ENCODE measurements at places on chromosomes 4 and X.
A peak's percentile ranks its signal among the peaks of the same experiment; 100 is the strongest.

GRCh38 chr4:78057135-78057599 lies at the start of gene FRAS1:
TSS of gene FRAS1 (plus strand) at chr4:78057323. CDS start at chr4:78058010, 687 bp downstream.
- peak; percentile 54 for DNase-seq

- peak; percentile 70 for DNase-seq
These were observed 78.3 kb downstream of the GASK1B start for GRCh38 chr4:158094413-158095134.

- DNase-seq: no peak
These were observed 19.7 kb upstream of the ACSL1 start for GRCh38 chr4:184845367-184846021.

GRCh38 chr4:114249976-114250375 lies 270.5 kb upstream of the ARSJ start:
- DNase-seq: no peak

DNA sequence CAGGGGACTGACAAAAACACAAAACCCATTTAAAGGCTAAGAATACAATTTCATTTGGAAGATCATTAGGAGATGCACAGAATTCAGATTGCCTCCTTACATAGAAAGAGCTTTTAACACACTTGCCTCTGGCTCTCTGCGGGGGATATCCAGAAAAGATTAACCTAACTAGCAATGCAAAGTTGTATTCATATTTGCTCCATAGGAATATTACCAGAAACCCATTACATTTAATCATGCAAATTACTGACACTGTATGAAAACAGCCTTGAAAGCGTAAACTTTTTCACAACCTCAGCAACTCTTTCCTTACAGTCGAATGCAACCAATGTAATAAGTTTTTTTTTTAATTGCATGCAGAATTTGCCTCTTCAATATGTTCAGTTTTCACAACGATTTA lies 1087.3 kb upstream of the PRKX start:
- DNase-seq: no peak

- DNase-seq: no peak
These were observed 47.7 kb downstream of the PHKA1 start for GRCh38 chrX:72666451-72666850.

GRCh38 chr4:47640911-47641310 lies 155.8 kb downstream of the ATP10D start:
- no peak for DNase-seq

- DNase-seq: no peak
These were observed 70.1 kb upstream of the HCCS start for GRCh38 chrX:11040996-11041395.

GRCh38 chr4:95758001-95758400 lies 81.9 kb upstream of the PDHA2 start:
- no peak for DNase-seq

DNA sequence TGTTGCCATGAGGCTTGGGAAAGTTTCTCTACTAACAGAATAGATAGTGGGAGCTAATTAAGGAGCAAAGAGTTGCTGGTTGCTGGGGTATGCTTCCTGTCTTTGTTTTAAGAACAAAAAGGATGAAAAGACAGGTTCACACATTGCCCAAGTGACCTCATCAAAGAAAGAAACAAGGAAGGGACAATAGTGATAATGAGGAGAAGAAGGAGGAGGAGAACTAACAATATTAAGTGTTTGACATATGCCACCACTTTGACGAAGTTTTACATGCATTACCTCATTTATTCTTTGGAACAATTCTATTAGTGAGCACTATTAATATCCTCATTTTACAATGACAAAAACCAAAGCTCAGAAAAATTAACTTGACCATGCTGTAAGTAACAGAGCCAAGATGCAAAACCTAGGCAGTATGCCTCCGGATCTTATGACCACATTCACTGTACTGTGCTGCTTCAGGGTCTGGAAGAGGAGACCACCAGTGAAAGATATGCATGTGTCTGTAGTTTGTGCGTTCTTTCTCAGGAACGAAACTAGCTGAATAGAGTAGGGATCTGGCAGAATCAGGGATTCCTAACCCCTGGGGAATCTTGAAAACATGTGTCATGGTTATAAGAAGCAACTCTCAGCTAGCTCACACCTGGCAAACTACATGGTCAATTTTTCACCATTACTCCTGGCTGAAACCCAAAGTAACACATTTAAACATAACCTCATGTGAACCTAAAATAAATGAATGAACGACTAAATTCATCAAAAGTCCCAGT lies 83.8 kb downstream of the MOSPD2 start:
- no peak for DNase-seq

- DNase-seq: no peak
These were observed 19.0 kb upstream of the GLUD2 start for GRCh38 chrX:121028419-121028818.

- DNase-seq: peak; percentile 33
These were observed at the start of gene GPC4 for GRCh38 chrX:133415276-133416105. TSS of gene GPC4 (minus strand) at chrX:133415489. CDS start at chrX:133414965, 524 bp downstream.

DNA sequence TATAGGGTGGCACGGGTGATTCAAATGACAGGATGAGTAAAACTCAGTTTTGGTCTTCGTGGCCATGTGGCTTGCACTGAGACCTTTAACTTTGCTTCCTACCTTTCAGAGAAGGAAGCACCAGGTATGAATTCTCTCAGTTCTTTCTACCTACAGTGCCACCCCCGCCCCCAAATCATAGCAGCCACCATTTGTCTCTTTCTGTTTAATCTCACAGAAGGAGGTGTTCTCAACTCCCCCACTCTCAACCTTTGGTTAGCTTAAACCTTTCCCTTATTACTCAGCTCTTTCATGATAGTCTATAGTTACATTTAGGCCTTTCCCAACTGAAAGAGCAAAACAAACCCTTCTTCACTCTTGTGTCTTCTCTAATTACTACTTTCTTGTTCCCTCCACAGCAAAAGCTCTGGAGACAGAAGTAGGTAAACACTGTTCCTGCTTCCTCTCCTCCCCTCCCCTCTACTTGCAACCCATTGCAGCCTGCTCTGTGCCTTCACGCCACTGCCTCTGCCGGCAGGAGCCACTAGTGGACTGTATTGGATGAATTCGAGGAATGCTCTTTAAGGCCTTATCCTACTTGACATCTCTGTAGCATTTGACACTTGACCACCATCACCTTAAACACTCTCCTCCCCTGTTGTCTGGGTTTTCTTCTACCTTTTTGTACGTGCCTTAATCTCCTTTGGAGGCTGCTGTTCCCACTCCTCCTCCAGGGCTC lies 123.7 kb downstream of the AFF1 start:
- DNase-seq: no peak

DNA sequence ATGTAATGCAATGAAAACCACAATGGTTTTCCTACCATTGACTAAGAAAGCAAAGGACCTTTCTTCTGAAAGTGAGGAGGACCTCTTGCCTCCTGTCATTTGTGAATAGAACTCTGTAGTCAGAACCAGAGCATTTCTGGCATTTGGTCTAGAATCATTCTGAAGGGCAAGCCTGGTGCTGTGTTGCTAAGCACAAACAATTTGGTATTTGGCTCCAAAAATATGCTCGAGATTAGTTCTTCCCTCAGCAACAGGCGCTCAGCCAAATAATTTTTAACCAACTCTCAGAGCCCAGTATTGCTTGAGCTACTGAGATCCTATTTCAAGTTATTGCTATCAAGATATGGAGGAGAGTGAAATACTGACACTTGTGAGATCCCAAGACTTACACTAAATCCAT lies 71.0 kb downstream of the SNCA start:
- DNase-seq: peak; percentile 2

DNA sequence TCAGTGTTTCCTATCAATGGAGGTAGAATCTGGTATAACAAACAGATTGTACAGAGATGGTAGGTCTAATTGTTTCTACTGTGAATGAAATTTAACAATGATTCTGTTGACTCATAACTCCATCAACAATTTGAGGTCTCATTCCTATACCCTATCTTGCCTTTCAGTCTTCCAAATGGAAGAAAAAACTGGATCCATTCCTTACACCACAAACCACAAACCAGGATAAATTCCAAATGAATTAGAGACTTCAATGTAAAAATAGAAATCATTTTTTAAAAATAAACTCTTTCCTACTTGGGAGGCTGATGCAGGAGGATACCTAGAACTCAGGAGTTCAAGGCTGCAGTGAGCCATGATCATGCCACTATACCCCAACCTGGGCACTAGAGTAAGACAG lies 114.4 kb upstream of the WDR44 start:
- no peak for DNase-seq

DNA sequence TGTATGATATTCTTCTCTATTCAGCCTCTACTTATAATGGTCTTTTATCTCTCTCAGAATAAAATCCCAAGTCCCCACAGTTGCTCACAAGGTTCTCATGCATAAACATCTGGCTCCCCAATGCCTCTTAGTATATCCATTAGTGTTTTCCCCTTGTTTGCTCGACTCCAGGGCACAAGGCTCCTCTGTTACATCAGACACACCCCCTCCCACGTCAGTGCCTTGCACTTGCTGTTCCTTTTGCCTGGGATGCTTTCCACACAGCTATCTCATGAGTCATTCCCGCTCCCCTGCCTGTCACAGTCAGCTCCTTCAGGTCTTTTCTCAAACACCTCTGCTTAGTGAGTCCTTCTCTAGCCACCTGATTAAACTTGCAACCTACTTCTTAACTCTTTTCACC lies 260.2 kb downstream of the IL1RAPL1 start:
- no peak for DNase-seq

- DNase-seq: peak; percentile 42
These were observed 37.0 kb downstream of the IRS4 start for GRCh38 chrX:108699368-108699767.

DNA sequence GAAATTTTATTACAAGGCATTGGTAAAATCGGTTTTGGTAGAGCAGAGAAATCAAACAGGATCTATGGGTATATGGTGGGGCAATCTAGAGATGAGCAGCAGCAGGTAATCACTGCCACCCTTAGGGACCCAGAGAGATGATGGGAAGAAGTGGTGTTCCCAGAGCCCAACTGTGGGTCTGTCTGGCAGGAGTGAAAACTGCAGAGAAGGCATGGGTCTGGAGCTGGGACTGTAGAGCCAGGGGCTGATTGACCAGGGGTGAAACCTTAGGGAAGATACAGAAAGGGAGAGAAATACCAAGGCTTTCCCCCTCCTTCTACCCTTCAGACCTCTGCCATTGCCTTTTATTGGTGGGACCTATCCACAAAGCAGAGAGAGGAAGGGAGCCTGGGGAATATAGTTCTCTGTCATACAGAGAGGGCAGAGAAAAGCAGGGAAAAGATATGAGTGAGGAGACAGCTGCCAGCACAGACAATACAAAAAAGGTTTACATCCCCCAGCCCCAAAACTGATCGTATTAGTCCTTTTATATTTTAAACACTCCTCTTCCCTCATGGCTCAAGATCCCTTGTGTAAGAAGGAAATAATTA lies 28.7 kb downstream of the PDLIM5 start:
- DNase-seq: no peak

DNA sequence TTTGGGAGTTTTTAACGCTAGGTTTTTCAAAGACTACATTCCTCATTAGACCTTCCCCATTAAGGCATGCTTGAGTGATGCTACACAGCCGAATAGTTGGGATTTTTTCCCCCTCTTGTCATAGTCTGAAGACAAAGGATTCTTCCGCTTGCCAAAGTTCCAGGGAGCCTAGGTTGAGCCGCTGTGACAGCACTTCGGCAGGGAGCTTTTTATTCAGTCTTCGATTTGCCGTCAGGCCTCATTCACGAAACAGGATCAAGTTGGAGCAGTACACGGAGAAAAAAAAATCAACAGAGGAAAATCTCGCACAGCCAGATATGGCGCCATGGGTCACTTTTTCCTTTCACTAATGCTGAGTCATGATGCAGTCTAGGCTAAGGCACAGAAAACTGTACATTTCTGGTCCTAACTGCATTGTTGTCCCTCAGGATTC lies 24.3 kb downstream of the SHROOM3 start:
- peak; percentile 90 for DNase-seq

DNA sequence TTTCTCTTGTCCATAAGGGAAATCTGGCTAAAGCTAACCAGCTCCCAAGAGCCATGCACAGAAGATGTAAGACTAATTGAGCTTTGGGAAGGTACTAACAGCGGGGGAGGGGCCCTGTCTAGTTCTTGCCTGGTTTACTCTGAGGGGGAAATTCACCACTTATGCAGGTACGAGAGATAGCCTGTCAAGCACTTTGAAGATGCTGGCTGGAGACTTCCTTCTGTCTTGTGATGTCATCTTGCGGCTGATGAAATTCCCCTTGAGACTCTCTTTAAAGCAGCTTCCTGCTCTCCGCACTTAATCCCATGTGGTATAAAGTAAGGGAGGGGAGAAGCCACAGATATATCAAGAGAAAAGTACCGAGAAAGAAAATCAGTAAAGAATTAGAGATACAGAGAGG lies 345.3 kb downstream of the MAPK10 start:
- DNase-seq: no peak

- DNase-seq: no peak
These were observed at the start of gene ZFP92 for GRCh38 chrX:153411255-153411987. TSS of gene ZFP92 (plus strand) at chrX:153411472. CDS start at chrX:153418323, 6,851 bp downstream.

GRCh38 chr4:153655928-153656327 lies 28.2 kb upstream of the TLR2 start:
- no peak for DNase-seq

DNA sequence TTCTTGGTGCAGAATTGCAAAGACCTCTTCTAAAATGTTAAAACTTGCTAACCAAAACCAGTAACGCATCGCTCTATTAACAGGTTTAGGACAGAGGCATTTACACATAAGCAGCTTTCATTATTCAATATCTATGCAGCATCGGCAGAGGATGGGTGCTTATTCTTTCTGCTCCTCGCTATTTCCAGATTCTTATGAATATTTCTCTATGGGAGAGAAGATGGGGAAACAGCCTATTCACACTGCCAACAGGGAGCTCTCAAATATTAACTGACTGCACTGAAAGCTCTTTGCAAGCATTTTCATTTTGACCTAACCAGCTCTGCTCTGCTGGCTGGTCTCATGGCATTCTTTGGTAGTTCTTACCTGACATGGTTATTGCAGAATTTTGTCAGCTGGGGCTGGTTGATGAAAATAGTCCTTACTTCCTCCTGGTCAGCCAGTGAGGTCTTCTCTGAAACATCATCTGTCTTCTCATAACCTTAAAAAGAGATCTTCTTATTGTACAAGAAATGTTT lies 30.2 kb downstream of the ATP8A1 start:
- no peak for DNase-seq

- DNase-seq: peak; percentile 12
These were observed 74.8 kb upstream of the PASD1 start for GRCh38 chrX:151488677-151489076.

- DNase-seq: no peak
These were observed 71.1 kb downstream of the CCSER1 start for GRCh38 chr4:90198086-90198847.

DNA sequence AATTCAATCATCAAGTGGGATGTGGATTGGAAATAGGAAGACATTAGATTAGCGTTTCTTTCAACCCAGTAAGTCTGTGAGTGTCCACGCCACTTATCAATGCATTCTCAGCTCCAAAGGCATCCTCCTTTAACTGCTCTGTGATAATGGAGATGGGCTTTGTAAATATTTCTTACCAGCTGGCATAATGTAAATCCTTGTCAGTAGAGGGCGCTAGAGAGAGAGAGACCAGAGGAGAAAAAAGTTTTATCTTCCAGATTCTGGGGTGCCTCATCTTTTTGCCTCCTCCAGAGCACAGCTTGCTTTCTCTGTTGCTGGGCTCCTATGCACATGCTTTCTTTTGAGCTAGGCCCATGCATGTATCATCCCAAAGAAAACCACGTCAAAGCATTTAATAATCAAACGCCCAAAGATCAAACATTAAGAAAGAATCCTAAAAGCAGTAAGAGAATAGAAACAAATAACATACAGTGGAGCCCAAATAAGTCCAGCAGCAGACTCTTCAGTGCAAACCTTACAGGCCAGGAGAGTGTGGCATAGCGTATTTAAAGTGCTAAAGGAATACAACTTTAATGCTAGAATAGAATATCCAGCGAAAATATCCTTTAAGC lies 9.6 kb upstream of the MTMR1 start:
- peak; percentile 33 for DNase-seq

- DNase-seq: no peak
These were observed 5.2 kb downstream of the DDX3X start for GRCh38 chrX:41339148-41339547.
